ENCODE measurements at places on chromosomes 13 and 19.

DNA sequence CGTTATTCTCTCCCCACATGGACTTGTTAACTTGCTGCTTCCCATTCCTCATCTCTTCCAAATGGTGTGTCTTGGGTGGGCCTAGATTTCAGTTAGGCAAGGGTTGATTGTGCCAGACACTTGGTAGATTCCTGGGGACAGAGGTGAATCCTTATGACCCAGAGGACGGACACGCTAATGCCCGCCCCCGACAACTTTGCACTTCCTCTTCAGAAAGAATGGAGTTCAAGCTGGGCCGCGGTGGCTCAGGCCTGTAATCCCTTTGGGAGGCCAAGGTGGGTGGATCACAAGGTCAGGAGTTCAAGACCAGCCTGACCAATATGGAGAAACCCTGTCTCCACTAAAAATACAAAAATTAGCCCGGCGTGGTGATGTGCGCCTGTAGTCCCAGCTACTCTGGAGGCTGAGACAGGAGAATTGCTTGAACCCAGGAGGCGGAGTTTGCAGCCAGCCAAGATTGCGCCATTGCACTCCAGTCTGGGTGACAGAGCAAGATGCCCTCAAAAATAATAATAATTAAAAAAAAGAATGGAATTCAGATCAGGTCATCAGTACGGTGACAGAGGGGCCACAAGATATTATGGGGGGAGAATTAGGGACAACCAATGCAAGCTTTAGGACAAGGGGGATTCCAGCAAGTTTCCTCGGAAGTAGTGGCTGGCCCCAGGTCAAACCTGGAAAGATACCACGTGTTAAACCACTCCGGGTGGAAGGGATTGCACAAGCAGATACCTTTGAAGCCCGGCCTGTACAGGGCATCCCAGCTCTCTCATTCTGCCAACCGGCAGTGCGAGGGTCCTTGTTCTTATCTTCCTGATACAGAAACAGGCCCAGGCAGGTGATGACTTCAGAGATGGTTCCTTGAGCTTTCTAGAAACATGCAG is 2.7 kb downstream of the MYO9B start:
- DNase-seq: no peak

- DNase-seq: no peak
Measured at GRCh38 chr19:10219678-10220077, 11.5 kb downstream of the S1PR2 start.

DNA sequence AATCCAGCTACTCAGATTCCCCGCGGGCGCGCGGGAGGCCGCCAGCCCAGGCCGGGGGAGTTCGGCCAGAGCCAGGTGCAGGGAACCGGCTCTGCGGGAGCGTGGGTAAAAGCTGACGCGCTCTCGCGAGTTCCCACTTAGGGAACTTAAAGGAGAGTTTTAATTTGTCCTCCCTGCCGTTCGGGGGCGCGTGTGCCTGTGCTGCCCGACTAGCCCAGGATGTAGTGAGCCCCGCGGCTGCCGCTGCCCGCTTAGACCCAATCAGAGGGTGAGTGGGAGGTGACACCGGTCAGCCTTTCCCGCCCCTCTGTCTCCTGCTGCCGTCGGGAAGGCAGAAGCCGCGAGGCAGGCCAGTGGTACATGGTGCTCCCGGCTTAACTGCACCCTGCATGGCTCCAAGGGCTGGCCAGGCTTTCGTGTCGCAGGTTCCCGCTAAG is 36.0 kb upstream of the NEK3 start:
- no peak for DNase-seq

- DNase-seq: no peak
Measured at GRCh38 chr13:39870197-39870747, 214.8 kb downstream of the COG6 start.

GRCh38 chr13:30157616-30157993 is 149.7 kb downstream of the KATNAL1 start:
- DNase-seq: no peak

DNA sequence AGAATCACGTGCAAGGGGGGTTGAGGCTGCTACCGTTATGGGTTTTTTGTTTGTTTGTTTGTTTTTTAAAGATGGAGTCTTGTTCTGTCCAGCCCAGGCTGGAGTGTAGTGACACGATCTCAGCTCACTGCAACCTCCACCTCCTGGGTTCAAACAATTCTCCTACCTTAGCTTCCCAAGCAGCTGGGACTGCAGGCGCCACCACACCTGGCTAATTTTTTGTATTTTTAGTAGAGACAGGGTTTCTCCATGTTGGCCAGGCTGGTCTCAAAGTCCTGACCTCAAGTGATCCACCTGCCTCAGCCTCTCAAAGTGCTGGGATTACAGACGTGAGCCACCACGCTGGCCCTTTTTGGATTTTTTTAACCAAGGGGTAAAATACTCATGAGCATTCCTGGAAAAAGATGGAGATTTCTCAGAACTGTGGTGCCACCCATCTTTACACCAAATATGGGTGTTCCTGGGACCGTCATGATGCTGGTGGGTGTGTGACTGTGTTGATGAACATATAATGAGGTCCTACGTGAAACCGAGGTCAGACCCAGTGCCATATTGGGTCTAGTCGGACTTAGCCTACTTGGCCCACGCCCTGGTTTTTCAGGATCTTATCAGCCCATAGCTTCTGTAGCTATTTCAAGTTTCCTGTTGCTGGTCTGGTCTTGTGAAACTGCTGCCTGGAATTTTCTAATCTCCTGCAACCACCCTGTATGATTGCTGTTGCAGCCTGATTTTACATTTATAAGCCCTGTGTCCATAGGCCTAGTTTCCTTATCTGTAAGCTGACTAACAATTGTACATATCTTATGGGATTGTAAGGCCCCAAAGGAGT is 6.2 kb downstream of the PPP1R15A start:
- DNase-seq: no peak

DNA sequence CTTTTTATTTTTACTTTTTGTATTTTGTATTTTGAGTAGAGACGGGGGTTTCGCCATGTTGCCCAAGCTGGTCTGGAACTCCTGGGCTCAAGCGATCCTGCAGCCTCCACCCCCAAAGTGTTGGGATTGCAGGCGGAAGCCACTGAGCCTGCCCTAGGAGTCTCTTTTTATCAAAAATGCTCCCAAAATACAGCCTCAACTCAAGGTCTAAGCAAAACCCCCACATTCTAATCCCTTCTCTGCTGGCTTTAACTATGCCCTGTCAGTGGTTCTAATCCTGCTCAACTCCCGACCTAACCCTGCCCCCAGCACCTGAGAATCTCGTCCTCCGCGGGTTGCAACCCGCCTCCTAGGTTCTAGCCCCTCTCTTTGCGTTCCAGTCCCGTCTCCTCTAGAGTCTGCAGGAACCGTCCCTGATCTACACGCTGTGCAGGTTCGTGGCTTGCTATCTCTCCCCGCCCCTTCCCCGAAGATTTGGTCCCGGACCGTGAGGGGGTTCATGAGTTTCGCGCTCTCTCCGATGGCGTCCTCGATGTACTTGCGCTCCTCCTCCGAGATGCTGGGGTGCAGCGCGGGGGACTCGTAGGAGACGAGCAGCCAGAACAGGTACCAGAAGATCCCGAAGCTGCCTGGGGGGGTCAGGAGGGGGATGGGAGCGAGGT is 8.0 kb downstream of the SLC17A7 start:
- DNase-seq: no peak

DNA sequence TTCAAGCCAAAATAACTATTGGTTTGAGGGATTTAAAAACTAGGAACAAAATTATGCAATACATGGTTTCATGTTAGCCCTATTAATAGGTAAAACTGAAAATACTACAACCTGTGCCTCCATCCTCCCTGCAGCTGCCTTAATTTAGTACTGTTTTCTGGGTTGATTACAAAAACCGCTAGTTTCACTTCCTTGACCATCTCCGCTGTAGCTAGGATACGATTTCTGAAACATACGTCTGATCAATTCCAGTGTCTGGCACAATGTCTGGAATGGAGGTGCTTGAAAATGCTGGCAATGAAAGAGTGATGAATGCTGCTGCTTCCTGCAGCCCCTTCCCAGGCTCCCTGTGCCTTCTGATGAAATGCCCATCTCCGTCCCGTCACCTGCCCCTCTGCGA is 273.5 kb downstream of the SHISA2 start:
- DNase-seq: no peak

GRCh38 chr19:35264268-35265125 is 4.3 kb upstream of the USF2 start:
- DNase-seq: no peak

DNA sequence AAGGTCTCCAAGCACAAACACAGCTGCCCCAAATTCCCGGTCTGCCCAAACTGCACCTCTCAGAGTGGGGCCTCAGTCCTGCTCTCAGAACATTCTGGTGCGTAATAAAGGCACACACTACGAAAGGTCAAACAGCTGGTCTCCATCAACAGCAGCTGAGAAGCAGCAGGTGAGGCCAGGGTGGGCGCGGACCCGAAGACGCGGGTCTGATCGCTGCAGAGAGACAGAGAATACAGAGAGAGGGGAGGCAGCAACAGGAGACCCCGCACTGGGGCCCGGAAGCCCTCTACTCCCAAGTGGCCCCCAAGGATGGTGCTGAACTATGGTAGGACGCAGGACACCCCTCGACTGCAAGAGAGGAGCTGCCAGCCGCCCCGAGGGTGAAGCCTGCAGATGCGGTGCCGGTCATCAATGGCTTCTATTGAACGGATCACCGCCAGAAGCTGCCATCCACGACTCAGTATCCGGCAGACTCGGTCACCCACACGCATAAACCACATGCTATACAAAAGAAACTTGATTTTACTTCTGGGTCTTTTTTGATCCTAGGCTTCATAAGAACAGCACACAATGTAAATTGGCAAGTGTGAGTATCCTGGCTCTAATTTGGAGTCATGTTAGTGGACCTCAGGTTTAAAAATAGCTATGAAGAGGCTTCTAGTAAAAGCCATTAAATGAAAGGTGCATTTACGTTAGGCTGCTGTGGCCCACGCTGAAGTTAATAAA is 33.4 kb downstream of the STK24 start:
- no peak for DNase-seq

DNA sequence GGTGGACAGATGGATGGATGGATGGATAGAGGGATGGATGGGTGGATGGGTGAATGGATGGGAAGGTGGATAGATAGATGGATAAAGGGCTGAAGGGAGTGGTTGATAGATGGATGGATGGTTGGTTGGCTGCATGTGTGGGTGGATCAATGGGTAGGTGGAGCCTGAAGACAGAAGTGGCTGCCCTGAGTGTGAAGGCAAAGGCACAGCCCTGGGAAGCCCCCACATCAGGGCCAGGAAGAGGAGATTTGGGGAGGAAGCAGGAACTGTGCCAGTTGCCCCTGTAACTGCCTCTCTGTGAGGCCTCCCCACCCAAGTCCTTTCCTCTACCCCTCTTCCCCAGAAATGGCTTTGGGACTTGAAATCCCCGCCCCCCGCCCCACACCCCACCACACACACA is 43.4 kb upstream of the NFIC start:
- no peak for DNase-seq

GRCh38 chr19:21751384-21751783 is 16.0 kb downstream of the ZNF100 start:
- DNase-seq: no peak

GRCh38 chr19:8185343-8186068 is 23.7 kb upstream of the CERS4 start:
- DNase-seq: no peak

- DNase-seq: no peak
Measured at GRCh38 chr19:38734426-38735256, 9.6 kb downstream of the CAPN12 start.

DNA sequence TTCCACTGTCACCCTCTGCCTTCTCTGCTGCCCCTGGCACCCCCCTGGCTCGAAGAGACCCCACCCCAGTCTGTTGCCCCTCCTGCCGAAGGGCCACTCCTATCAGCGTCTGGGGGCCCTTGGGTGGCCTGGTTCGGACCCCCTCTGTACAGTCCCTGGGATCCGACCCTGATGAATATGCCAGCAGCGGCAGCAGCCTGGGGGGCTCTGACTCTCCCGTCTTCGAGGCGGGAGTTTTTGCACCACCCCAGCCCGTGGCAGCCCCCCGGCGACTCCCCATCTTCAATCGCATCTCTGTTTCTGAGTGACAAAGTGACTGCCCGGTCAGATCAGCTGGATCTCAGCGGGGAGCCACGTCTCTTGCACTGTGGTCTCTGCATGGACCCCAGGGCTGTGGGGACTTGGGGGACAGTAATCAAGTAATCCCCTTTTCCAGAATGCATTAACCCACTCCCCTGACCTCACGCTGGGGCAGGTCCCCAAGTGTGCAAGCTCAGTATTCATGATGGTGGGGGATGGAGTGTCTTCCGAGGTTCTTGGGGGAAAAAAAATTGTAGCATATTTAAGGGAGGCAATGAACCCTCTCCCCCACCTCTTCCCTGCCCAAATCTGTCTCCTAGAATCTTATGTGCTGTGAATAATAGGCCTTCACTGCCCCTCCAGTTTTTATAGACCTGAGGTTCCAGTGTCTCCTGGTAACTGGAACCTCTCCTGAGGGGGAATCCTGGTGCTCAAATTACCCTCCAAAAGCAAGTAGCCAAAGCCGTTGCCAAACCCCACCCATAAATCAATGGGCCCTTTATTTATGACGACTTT is 2.0 kb downstream of the ZFP36 start:
- no peak for DNase-seq

DNA sequence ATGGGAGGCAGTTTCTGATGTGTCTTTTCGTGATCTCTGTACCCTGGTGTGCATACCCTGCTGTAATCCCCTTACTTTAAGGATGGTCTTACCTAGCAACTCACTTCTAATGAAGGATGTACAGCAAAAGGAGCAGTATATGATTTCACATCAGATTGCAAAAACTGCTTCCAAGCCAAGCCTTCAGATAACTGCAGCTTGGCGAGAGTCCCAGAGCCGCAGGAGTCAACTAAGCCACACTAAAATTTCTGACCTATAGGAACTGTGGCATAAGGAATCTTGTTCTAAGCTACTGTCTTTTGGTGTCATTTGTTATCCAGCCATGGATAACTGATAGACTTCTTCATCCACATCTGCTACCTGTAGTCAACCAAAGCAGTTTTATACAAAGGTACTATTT is 496.7 kb downstream of the GPC6 start:
- no peak for DNase-seq

GRCh38 chr19:45667620-45668341 is at the start of gene GIPR:
GIPR (plus strand) TSS chr19:45668221; CDS start chr19:45669521, 1,300 bp downstream.
- no peak for DNase-seq

GRCh38 chr13:41463838-41464602 is 6.7 kb downstream of the RGCC start:
- DNase-seq: no peak

GRCh38 chr19:30288911-30289310 is 83.3 kb upstream of the ZNF536 start:
- DNase-seq: no peak

DNA sequence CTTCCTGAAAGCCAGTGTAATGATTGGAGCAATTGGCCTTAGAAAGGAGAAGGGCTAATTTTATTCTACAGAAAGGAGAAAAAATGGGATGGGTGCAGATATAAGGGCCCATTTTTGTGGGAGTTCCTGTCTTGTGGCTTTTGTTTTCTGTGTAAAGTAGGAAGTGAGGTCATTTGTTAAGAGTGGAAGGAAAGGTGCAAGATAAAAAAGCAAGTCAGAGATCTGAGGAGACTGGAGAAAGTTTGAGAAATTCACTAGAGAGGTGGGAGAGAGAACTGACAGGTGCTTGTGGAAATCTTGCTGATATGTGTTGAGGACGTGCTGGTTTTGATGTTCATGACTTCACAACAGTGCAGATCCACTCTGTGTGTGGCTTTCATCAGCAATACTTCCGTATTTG is 349.4 kb downstream of the DLEU7 start:
- no peak for DNase-seq

All from NCI-H1436 treated with DMSO at 0.1 percent for 48 hours (cell line).